ENCODE measurements at places on chromosomes 5 and 9. TPM values are rescaled to one million over a fixed set of nuclear protein-coding genes. Genes with fewer than 3 reads are reported as not detected.

GRCh38 chr5:64615895-64616294 lies 74.4 kb upstream of the SHISAL2B start:
- DNase-seq, result no peak

DNA sequence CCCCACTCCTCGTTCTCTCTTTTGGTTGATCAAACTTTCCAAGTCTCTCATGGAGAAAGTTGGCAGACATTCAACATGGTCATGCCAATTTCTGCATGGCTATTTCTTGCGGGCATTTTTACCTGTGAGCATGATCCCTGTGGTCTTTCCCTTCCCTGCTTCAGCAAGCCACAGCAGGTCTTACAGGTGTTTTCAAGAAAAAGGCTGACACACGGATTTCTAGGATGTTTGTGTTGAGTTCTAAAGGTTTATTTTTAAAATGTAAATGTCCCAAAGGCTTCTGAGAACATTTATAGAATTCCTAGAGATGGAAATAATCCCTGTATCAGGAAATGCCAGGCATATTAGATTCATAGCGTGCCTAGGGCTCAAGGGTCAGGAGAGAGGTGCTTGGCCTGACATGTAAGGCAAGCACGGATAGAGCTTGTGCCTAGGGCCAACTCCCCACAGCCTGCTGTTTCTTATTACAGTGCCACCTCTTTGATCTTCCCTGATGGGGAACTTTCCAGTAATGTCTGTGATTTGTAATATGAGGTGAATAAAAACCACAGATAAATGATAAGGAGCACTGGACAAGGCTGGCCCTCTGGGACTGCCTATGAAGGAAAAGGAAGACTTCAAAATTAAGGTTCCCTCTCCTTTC lies 79.8 kb downstream of the MUSK start:
- DNase-seq, result no peak

GRCh38 chr9:133459476-133460404 lies at the start of gene CACFD1:
CACFD1 (plus strand) TSS chr9:133459978; CDS start chr9:133460067, 89 bp downstream.
- DNase-seq, result peak; percentile 98

GRCh38 chr9:113577525-113578261 lies 114.2 kb downstream of the RGS3 start:
- DNase-seq, result no peak

- no peak for DNase-seq
These were observed 4.8 kb downstream of the GAS1 start for GRCh38 chr9:86942281-86943200.

- DNase-seq, result no peak
These were observed 33.1 kb upstream of the SETD9 start for GRCh38 chr5:56876327-56876726.

- no peak for DNase-seq
These were observed 17.4 kb downstream of the FYB1 start for GRCh38 chr5:39201781-39202596.

- DNase-seq, result no peak
These were observed 179.5 kb upstream of the TARS1 start for GRCh38 chr5:33261305-33261704.

DNA sequence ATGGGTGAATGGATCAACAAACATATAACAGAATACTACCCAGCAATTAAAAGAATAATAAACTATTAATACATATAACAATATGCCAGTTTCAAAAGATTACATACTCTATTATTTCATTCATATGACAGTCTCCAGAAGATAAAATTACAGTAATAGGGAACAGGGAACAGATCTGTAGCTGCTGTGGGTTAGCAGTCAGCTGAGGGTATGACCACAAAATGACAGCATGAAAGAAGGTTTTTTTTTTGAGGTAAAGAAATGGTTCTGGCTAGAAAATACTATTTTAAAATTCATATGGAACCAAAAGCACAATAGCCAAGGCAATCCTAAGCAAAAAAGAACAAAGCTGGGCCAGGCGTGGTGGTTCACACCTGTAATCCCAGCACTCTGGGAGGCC lies 73.0 kb upstream of the NR5A1 start:
- DNase-seq, result no peak

GRCh38 chr5:29568028-29568427 lies 1625.5 kb upstream of the CDH6 start:
- DNase-seq, result no peak

- DNase-seq, result peak; percentile 17
These were observed 2.7 kb upstream of the PCBD2 start for GRCh38 chr5:134902071-134902801.

DNA sequence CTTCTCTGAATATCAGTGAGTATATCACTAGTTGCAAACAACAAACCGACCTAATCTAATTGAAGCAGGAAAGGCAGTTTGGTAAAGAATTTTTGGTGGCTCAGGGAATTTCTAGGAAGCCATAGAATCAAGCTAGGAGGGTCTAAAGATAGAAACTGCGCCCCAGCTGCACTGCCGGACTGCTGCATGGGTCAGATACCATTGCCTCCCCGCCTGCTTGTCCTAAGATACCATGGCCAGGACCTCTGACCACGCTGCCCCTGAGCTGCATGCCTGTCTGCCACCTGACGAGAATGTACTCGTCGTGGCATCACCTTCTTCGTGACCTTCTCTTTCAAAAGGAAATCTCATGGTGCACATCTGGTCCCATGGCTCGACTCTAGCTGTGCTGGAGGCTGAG lies 439.0 kb downstream of the ZSWIM6 start:
- DNase-seq, result no peak

The OMD gene
- total RNA-seq, result 18.9 TPM

DNA sequence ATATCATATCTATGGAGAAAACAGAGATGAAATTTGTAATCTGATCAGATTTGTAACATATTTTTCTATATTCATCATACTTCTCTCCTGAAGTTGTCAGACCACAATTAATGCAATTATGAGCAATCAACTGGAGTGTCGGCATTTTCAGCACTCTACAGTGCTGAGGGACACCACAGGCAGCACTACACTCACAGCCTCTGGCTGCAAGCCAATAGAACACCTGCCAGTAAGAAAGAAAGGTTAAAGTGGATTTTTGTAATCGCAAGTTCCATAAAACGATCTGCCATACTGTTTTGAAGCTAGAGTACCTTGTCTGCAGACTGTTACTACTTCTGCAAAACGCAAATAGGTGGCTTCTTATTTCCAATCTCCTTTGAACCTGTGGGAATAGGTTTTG lies 147.6 kb downstream of the ADAMTS6 start:
- DNase-seq, result peak; percentile 29

- DNase-seq, result peak; percentile 92
These were observed 16.0 kb downstream of the ZNF462 start for GRCh38 chr9:106878934-106879333.

GRCh38 chr5:149849966-149850910 lies 94.4 kb downstream of the PDE6A start:
- no peak for DNase-seq

DNA sequence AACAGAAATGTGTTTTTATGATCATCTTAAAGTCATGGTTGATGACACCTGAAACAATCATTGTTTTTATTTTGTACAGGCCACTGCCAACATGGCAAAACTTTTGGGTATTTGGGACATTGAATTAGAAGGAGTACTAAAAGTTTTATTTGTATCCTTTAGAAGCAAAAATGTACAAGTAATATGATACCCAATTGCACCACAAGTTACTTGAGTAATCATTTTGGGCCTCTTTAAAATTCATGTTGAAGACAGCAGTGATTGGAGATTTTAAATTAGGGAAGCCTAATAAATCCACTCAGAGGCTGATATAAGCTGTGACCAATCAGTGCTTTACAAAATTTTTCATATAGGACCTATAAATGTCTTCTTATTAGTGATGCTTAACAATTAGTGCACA lies 212.9 kb downstream of the MARCHF11 start:
- no peak for DNase-seq

- no peak for DNase-seq
These were observed 45.7 kb upstream of the SMAD5 start for GRCh38 chr5:136086783-136087566.

- no peak for DNase-seq
These were observed 10.6 kb downstream of the AFAP1L1 start for GRCh38 chr5:149282027-149282965.

The SLU7 gene
- 28.4 TPM for total RNA-seq

GRCh38 chr9:116003397-116003796 lies 150.2 kb upstream of the PAPPA start:
- no peak for DNase-seq

- DNase-seq, result peak; percentile 20
These were observed 1.7 kb downstream of the DENND4C start for GRCh38 chr9:19231904-19232822.

DNA sequence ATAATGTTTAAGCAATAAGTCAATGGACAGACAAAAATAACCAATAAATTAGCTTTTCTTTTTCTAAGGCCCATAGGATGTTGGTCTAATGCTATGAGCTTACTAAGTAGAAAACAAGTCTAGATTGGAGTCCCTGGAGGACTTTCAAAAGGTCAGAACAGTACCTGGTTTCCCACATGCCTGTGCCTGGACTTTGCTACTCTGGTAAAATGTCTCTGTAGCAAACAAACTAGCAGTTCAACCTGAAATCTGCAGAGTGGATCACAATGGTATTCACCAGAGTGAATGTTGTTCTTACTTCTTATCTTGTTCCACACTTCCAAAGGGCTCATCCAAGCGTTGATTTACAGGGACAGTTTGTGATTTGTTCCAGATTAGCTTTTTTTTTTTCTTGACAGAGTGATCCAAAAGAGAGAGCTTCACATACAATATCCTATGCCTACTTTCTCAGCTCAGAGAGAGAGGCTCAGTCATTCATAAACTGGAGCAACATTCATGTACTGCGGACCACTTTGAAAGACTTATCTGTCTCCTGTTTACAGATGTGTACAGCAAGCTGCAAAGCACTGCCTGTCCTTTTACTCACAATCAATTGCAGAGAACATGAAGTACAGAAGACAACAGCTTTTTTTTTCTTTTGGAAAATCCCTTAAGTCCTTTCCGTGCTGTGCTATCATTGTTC lies 466.1 kb downstream of the SPATA31D1 start:
- DNase-seq, result no peak

The C7 gene
- 317 TPM for total RNA-seq

DNA sequence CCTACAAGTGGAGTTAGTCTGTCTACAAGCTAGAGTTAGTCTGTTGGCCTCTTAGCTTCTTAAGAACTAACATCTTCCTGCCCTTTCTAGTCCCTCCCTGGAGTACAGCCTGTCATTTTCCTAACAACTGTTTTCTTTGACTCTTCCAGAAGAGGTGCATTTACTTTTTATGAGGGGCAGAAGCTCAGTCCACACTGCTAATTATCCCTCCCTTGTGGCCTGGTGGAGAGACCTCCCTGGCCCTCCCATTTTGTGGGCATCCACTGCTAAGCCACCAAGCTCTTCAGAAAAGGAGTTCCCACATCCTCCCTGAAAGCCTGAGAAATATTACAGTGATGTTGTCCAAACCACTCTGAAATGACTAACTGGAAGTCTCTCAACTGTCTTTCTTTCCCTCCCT lies 8.0 kb downstream of the MAP1B start:
- no peak for DNase-seq

- DNase-seq, result no peak
These were observed 136.5 kb upstream of the MAST4 start for GRCh38 chr5:66459728-66460127.

DNA sequence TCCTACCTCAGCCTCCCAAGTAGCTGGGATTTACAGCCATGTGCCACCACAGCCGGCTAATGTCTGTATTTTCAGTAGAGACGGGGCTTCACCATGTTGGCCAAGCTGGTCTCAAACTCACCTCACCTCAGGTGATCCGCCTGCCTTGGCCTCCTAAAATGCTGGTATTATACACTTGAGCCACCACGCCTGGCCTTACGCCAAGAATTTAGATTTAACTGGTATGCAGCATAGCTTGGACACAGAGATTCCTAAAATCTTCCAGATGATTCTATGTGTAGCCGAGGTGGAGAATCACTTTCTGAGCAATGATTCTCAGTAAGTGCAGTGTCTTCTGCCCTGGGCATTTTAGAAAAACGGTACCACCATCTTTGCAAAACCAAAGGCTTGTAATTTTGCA lies 74.1 kb downstream of the HABP4 start:
- DNase-seq, result no peak

The CER1 gene
- not detected for total RNA-seq

The DNAH5 gene
- total RNA-seq, result not detected

DNA sequence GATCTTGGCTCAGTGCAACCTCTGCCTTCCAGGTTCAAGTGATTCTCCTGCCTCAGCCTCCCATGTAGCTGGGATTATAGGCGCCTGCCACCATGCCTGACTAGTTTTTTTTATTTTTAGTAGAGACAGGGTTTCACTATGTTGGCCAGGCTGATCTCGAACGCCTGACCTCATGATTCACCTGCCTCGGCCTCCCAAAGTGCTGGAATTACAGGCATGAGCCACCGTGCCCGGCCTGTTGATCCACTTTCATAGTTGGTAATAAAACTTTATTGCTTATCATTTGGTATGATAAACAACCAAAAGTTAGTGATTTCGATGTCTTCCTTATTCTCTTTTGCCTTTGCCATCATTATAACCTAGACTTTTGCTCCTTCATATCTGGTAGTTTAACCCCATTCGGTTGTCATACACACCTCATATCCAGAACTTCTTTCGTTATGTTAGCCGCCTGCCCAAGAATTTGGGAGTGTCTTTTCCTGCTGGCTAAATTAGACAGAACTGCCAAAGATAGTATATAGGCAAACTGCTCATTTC lies 45.0 kb downstream of the UBE2R2 start:
- DNase-seq, result no peak

DNA sequence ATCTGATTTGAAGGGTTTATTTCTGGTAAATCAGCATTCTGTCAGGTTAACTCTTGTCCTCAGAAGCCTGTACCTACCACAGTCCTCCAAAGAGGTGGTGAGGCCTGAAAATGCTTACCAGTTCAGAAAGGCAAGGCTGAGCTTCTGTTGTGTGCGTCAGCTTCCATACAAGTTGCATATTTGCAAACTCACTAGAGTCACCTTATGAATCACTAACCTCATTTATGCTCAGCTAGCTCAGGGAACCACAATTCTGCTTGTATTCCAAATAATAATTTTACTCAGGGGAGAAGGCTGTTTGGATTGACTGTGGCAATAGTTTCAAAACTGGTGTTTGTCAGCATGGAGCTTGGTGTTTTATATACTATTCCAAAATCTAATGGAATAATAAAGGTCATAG lies 355.1 kb upstream of the RFX3 start:
- DNase-seq, result no peak

GRCh38 chr9:87336914-87337333 lies 160.7 kb upstream of the DAPK1 start:
- DNase-seq, result peak; percentile 60

The PRXL2C gene
- total RNA-seq, result 11.6 TPM

The DRD1 gene
- total RNA-seq, result not detected

The TRUB2 gene
- total RNA-seq, result 4.9 TPM

The GPR150 gene
- not detected for total RNA-seq

The SLC6A3 gene
- not detected for total RNA-seq

Measured in stomach (tissue), 19 donors.